ENCODE measurements at places on chromosomes 12 and 14.

GRCh38 chr14:93855737-93856136 is 67.5 kb upstream of the PRIMA1 start:
- no peak for DNase-seq

DNA sequence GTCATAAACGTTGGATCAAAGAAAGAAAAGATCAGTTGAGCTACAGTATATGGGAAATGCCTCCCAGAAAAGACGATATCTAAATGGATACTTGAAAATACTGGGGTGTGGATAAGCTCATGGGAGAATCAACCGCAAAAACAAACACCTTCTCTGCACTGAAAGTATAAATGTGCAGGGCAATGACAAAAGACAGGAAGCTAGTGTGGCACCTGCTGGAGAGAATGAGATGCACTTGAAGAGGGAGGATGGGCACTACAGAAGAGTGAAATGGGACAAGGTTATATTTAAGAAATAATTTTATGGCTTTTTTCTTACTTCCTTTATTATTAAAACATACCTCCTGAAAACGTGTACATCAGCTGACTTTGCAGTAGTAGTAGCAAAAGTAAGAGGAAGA is 153.7 kb downstream of the PRKD1 start:
- DNase-seq, result no peak

DNA sequence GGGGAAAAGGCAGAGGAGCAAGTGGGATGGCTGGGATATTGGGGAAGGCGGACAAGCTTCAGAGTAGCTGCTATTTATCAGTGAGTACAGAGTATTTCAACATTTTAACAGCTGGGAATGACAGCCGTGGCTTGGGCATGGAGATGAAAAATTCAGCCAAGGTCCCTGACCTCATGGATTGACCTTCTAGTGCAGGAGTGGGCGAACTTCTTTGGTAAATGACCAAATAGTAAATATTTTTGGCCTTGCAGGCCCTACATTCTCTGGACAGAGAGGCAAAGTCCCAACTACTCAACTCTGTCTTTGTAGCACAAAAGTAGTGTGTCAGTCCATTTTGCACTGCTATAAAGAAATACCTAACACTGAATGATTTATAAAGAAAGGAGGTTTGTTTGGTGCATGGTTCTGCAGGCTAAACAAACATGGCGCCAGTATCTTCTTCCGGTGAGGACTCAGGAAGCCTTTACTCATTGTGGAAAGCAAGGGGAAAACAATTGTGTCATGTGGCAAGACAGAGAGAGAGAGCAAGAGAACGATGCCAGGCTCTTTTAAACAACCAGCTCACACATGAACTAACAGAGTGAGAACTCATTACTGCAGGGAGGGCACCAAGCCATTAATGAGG is 33.6 kb downstream of the TMEM233 start:
- no peak for DNase-seq

- DNase-seq, result no peak
These were observed 10.7 kb upstream of the LHX5 start for GRCh38 chr12:113482334-113482733.

DNA sequence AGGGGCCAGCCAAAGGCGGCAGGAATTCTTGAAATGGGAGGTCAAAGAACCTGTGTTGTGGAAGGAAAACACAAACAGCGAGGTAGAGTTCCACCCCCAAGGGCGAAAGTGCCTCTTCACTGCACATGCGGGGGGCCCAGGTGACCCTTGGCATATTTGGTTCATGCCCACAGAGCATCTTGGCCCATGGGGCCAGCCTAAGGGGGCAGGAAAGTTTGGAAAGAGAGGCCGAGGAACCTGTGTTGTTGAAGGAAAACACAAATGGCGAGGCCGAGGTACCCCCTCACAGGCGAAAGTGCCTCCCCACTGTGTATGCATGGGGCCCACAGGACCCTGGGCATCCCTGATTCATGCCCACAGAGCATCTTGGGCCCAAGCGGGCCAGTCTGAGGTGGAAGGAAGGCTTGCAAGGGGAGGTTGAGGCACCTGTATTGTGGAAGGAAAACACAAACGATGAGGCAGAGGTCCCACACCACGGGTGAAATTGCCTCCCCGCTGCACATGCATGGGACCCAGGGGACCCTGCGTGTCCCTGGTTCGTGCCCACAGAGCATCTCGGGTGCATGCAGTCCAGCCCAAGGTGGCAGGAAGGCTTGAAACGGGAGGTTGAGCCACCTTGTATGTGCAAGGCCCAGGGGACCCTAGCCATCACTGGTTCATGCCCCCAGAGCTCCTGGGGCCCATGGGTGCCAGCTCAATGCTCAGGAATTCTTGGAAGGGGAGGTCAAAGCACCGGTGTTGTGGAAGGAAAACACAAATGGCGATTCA is 384.1 kb downstream of the ALG10 start:
- no peak for DNase-seq

- DNase-seq, result no peak
These were observed 40.1 kb downstream of the NPAS3 start for GRCh38 chr14:32978691-32979255.

- DNase-seq, result no peak
These were observed 28.0 kb downstream of the GPR19 start for GRCh38 chr12:12668005-12668404.

GRCh38 chr12:49030714-49031572 is 12.4 kb upstream of the PRKAG1 start:
- DNase-seq, result no peak

DNA sequence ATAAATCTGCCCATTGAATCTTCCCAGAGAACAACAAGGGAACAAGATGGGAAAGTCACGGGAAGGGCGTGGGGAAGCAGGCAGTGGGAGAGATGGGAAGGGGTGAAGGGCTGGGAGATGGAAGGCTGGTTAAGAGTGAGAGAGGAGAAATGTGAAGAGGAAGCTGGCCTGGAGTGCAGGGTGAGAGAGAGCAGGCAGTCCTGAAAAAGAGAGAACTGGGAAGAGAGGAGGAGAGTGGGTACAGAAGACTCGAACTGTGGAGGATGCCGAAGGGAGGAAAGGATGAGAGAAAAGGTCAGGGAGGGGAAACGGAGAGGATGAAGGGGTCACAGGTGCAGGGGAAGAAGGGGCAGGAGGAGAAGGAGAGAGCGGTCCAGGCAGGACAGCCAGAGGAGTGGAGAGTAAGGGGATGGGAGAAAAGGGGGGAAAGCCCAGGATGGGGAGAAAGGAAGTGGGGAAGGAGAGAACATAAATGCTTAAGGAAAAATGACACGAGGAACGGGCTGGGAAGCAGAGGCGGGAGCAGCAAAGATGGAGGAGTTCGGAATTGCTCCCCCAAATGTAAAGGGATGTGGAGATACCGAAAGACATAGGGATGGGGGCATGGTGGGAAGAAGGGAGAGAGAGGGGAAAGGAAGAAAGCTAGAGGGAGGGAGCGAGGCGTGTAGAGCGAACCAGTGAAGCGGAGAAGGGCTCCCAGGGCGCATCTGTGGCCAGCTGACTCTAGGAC is 1.2 kb downstream of the PIANP start:
- DNase-seq, result no peak

DNA sequence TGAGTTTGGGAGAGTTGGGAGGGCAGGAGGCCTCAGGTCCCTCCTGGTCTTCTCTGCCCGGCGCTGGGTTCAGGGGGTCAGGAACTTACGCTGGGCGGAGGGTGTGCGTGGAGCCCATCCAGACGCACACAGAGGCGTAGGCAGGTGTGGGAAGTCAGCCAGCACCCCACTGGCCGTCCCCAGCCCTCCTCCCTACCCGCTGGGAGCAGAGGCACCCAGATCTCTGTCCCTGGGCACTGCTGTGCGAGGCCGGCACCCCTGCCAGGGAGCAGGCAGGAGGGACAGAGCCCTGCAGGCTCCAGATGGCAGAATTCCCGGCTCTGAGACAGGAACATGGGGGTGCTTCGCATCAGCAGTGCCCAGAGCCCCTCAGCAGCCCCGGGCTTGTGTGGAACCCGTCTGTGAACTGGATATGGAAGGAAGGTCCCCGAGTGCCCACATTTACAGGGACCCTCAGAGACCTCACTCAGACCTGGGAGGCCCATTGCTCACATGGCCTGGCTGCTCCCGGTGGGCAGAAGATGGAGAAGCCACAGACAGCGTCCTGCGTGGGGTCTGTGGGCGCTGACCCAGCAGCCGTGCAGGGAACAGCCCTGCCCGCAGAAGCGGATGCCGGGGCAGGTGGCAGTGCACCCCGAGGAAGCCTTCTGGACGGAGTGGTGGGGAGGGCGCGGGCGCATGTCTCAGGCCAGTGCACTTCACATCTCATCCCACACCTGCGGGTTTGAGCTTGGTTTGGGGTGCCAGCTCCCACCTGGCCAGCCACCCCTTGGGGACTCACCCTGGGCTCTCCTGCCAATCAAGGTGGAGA is 59.3 kb downstream of the LRCOL1 start:
- no peak for DNase-seq

- DNase-seq, result no peak
These were observed 117.0 kb upstream of the SLCO1C1 start for GRCh38 chr12:20578142-20578541.

DNA sequence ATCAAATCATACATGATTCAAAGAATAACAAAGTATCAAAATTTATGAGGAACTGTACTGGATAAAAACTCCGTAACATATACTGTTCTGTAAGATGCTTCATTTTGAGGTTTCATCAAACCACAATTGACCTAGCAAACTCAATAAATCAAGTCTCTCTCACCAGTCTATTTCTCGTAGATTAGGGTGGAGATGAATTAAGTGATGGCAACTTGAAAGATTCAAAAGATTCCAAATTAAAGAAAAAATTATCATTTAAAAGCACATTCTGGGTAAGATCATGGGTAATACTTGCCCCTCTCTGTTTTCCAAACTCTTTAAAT is 74.4 kb downstream of the PAPLN start:
- no peak for DNase-seq

- no peak for DNase-seq
These were observed 55.7 kb downstream of the ATG14 start for GRCh38 chr14:55355922-55356321.

GRCh38 chr12:21906919-21907493 is 34.2 kb downstream of the ABCC9 start:
- DNase-seq, result no peak

- no peak for DNase-seq
These were observed 421.6 kb downstream of the APAF1 start for GRCh38 chr12:99066726-99067125.

DNA sequence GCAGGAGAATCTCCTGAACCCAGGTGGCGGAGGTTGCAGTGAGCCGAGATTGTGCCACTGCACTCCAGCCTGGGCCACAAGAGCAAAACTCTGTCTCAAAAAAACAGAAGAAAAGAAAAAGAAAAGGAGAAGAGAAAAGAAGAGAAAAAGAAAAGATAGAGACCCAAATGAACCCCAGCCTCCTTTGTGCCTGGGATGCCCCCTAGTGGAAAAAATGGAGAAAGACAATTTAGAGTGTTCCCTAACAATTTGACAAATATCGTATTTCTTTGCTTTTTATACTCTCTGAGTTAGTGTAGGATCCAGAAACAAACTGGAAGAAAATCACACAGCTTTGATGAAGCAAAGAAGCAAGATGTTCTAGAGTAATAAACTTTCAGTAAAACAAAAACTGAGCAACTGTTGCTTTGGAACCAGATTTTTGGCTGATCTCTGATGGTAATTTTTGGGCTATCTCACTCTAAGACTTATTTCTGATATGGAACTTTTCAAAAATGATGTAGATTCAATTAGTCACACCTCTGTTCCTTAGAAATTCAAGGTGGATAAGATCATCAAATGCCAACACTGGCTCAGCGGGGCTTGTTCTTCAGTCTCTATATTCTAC is 18.6 kb upstream of the PRKAB1 start:
- DNase-seq, result no peak

DNA sequence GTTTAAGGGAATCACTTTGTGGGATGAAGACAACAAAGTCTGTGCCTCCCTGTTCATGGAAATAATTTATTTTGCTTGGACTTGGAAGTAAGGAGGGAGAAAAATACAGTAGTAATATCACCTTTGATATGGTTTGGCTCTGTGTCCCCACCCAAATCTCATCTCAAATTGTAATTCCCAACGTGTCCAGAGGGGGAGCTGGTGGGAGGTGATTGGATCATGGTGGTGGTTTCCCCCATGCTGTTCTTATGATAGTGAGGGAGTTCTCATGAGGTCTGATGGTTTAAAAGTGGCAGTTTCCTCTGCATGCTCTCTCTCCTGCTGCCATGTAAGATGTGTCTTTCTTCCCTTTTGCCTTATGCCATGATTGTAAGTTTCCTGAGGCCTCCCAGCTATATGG is 460.7 kb downstream of the NOVA1 start:
- no peak for DNase-seq

DNA sequence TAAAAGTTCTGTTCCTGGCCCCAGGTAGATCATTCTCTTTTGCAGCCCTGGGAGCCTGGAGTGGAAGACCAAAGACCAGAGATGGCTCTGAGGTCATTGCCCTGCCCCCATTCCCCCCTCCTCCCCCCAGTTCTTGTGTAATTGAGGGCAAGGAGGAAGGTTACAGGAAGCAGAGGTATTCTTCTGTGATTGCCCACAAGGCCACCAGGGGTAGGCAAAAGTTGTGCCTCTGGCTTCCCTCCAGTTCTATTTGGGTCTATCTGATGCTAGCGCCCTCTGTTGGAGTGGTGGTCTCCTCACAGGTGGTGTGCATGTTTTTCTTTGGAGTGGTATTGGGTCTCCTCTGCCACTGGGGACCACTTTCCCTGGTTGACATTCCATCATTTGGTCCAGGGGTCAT is 41.2 kb upstream of the CRY1 start:
- peak; percentile 12 for DNase-seq

DNA sequence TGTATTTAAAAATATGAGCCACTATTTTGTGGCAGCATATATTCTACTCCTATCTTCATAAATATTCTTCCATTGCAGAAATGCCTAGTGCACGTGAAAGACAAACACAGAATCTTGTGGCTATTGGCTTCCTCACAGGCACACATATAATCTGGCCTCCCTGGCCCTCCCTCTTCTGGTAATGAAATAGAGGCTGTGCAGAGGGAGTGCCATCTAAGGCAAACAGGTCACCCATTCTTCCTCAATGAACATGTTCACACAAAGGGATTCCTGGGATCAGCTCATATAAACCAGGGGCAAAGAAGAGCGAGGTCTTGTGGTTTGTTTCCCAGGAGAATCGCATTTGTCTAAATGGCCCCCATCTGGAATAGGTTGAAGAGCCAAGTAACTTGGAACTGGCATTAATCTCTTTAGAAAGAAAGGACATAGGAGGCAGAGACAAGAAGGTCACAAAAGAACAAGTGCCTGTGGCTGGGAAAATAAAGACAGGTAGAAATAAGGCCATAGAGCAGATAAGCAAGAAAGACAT is 171.6 kb upstream of the PTPRQ start:
- DNase-seq, result no peak

DNA sequence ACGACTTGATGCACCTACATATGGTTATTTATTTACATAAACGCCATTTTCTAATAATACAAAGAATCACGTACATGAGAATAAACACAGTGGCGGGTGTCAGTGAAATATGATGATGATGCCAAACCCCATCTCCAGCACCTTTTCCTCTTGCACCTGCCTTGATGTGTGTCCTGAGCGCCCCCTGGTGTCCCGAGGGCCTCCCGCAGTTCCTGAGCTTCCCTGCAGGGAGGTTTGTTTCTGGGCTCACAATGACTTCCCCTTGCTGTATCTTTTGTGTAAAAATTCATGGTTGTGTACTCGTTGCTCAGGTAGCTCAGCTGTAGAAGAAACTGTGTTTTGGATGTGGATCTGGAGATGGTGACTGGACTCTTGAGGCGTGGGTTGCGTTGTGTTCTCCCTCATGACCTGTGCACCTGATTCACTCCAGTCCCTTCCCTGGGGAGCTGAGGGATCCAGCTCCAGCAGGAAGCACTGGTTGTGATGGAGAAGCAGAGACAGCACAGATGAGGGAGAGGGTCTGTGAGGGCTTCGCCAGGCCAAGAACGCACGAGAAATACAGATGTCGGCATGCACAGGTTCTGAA is 1037.8 kb downstream of the TMEM121 start:
- peak; percentile 67 for DNase-seq

- peak; percentile 35 for DNase-seq
These were observed 986.3 kb upstream of the TMEM132C start for GRCh38 chr12:127280393-127281275.

GRCh38 chr14:79543967-79544697 is 667.2 kb downstream of the DIO2 start:
- no peak for DNase-seq

Data from HL-60 (cell line).